ENCODE measurements at places on chromosomes 13 and 19.

DNA sequence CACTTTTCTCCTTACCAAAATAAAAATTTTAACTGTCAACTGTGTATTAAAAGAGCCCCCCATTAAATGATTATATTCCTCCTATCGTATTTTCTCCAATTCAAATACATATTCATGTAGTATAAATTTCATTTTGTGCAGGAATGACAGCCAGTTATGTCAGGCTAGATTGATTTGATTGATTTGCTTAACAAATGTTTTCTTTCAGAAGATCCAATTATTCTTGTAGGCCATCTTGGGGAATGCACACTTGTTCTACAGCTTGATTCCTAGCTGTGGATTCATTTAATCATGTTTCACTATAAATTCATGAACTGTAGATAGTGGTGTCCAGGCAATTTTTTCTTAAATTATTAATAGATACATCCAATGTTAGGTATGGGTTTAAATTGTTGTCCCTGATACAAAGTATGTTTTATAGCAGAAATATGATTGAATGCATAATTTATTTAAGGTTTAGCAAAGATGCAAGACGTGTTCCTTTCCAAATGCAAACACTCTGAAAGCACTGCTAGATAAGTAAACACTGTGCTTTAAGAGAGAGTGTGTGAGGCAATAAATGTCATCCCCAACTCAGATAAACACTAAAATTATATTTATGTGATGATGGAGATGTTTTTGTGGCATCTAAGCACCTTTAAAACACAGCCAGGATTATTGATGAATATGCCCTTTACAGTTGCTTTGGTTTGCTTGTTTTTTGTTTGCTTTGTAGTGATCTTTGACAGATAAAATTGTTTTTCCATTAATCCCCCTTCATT is 531.1 kb downstream of the DCT start:
- DNase-seq, result no peak

- DNase-seq, result no peak
These were observed 47.7 kb upstream of the UQCRFS1 start for GRCh38 chr19:29260477-29261317.

- no peak for DNase-seq
These were observed 275.4 kb downstream of the DNAJC15 start for GRCh38 chr13:43298816-43299215.

DNA sequence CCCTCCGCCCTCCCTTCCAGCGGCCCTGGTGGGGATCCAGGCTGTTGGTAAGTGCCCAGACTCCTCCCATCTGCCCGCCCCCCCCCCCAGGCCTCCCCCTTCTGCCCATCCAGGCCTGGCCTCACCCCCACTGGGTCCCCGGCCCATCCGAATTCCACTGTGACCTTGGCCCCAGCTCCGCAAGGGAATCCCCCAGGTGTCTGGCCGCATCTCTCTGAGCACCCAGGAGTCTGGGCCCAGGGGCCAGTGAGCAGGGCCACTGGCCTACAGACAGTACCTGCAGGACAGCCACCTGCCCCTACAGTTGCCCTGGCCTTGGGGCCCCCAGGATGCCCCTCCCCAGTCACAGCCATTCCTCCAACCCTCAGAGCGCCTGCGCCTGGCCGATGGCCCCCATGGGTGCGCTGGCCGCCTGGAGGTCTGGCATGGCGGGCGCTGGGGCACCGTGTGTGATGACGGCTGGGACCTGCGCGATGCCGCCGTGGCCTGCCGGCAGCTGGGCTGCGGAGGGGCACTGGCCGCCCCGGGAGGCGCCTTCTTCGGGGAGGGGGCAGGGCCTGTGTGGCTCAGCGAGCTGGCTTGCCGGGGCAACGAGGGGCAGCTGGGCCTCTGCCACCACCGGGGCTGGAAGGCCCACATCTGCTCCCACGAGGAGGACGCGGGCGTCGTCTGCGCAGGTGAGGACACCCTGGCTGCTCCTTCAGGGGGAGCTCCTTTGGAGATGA is 912 bp downstream of the SSC5D start:
- peak; percentile 45 for DNase-seq

GRCh38 chr13:54144828-54145227 is 1116.2 kb downstream of the OLFM4 start:
- no peak for DNase-seq

All from left ventricle myocardium superior (tissue), 1 donor.